ENCODE measurements at places on chromosomes 2 and 18. TPM values are rescaled to one million over a fixed set of nuclear protein-coding genes. Genes with fewer than 3 reads are reported as not detected.

The NFATC1 gene
- total RNA-seq: 42.9 TPM

The SERPINB12 gene
- total RNA-seq: not detected

The HAAO gene
- not detected for total RNA-seq

The OBSL1 gene
- total RNA-seq: not detected

GRCh38 chr2:150789376-150789905, 302.0 kb upstream of the RND3 start:
- no peak for DNase-seq
- H3K27ac ChIP-seq: no peak overlapping the region
- no peak overlapping the region for H3K4me3 ChIP-seq
- H3K27me3 ChIP-seq: no peaks in the 10 kb centered on the region
- no peaks in the 10 kb centered on the region for H3K36me3 ChIP-seq
- no peaks in the 10 kb centered on the region for H3K4me1 ChIP-seq

DNA sequence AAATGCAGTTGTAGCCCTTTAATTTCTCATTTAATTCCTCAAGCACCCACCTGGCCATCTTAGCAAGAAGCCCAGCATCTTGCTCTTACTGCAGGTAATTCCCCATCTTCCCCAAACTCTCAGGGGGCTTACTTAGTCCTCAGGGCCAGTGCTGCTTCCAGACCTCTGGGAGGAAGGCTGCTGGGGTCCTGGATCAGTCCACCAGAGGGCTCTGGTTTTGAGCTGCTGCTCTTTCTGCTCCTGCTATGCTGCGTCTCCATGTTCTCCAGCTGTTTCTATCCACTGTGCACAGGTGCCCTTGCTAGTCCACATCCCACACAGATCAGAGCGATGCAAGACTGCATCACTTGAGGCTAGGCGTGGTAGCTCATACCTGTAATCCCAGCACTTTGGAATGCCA, 34.5 kb upstream of the TMEM87B start:
- no peaks in the 10 kb centered on the region for H3K4me1 ChIP-seq
- H3K4me3 ChIP-seq: no peak overlapping the region
- no peaks in the 10 kb centered on the region for H3K27me3 ChIP-seq
- H3K36me3 ChIP-seq: no peaks in the 10 kb centered on the region
- H3K27ac ChIP-seq: no peak overlapping the region

- no peak overlapping the region for H3K27ac ChIP-seq
- no peaks in the 10 kb centered on the region for H3K4me1 ChIP-seq
- DNase-seq: no peak
- no peaks in the 10 kb centered on the region for H3K36me3 ChIP-seq
Observed at GRCh38 chr2:49167131-49167530, 12.8 kb upstream of the FSHR start.

GRCh38 chr18:59470561-59471121, 111.6 kb upstream of the LMAN1 start:
- no peak for DNase-seq
- no peaks in the 10 kb centered on the region for H3K4me1 ChIP-seq

DNA sequence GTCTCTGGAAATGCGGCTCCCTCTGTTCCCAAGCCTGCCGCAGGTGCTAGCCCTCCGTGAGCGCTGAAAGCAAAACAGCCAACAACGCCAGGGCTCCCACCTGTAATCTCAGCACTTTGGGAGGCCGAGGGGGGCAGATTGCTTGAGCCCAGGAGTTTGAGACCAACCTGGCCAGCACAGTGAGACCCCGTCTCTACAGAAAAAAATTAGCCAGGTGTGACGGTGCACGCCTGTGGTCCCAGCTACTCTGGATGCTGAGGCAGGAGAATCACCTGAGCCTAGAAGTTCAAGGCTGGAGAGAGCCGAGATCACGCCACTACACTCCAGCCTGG, 41.3 kb upstream of the PTMA start:
- no peak for DNase-seq
- H3K27me3 ChIP-seq: no peaks in the 10 kb centered on the region
- H3K4me1 ChIP-seq: peaks cover 78% of the 10 kb centered on the region
- no peaks in the 10 kb centered on the region for H3K36me3 ChIP-seq
- H3K27ac ChIP-seq: peak overlapping the region; percentile 100
- H3K4me3 ChIP-seq: peak overlapping the region; percentile 78

DNA sequence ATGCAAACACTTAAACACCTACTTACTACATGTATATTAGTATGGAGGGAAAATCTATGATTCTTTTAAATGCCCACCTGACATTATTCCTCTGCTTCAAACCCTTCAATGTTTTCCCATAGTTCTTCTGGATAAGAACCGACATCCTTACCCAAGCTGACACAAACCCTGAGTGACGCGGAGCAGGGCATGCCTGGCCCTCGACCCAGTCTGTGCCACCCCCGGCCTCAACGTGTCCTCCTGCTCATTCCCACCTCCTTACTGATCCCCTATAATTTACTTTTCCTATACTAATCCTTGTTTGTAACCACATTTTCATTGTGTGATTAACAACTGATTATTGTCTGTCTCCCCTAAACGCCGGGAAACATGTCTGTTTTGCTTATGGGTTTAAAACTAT, 17.5 kb downstream of the KIDINS220 start:
- no peaks in the 10 kb centered on the region for H3K4me1 ChIP-seq
- H3K4me3 ChIP-seq: no peak overlapping the region
- H3K27me3 ChIP-seq: no peaks in the 10 kb centered on the region
- H3K27ac ChIP-seq: no peak overlapping the region

DNA sequence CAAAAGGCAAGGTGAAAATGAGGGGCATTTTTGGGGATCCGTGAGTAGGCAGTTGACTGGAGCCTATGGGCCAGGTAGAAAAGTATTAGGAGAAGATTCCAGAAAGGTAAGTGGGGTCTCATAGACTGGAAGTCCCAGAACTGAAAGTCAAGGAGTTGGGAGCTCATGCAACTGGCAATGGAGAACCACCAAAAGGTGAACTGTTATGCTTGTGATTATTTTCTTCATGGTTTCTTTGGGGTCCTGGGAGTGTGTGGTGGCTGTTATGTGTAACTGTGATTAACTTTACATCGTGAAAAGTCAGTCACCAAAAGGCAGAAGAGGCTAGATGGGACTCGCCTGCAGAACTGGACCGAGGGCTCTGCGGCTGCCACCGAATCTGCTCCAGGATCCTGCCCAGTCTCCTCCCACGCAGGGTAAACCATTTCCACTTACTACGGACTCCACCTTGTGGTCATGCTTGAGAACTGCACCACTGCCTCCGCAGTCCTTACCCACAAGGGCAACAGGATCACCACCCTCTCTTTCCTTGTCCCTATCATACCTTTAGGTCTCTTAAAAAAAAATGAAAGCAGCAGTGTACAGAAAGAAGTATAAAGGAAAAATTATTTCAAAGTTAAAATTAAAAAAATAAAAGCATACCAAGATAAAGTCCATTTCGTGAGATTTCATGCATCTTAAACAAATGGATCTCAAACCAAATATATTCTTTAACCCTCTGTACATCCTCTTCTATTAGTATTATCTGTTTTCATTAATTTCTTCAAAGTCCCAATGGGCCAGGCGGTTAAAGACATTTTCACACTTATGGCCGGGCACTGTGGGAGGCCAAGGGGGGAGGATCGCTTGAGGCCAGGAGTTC, 15.6 kb upstream of the CEP68 start:
- no peak overlapping the region for H3K4me3 ChIP-seq
- no peaks in the 10 kb centered on the region for H3K27me3 ChIP-seq
- H3K36me3 ChIP-seq: peaks cover 28% of the 10 kb centered on the region
- peak overlapping the region; percentile 72 for H3K27ac ChIP-seq

DNA sequence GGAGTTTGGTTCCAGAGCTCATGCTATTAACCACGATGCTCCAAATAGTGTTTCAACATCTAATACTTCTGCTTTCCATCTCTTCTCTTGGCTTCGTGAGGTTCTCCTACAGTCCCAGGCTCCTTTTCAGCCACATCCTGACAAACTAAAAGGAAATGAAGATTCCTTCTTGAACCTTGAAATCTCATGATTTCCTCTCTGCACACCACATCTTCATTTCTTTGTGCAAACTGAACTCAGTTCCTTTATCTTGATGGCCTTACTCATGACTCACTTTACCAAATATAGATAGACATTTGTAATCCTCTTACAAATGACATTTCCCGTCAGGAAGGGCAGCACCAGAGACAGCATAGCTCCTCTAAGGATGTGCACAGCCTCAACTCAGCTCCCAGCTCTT, 50.0 kb upstream of the ITGA4 start:
- DNase-seq: no peak
- H3K4me3 ChIP-seq: no peak overlapping the region
- peaks cover 100% of the 10 kb centered on the region for H3K4me1 ChIP-seq
- H3K36me3 ChIP-seq: peaks cover 9% of the 10 kb centered on the region

- no peak for DNase-seq
- H3K27ac ChIP-seq: no peak overlapping the region
- H3K4me3 ChIP-seq: no peak overlapping the region
- no peaks in the 10 kb centered on the region for H3K36me3 ChIP-seq
- H3K4me1 ChIP-seq: no peaks in the 10 kb centered on the region
Observed at GRCh38 chr2:25617948-25618646, 55.3 kb downstream of the DTNB start.

DNA sequence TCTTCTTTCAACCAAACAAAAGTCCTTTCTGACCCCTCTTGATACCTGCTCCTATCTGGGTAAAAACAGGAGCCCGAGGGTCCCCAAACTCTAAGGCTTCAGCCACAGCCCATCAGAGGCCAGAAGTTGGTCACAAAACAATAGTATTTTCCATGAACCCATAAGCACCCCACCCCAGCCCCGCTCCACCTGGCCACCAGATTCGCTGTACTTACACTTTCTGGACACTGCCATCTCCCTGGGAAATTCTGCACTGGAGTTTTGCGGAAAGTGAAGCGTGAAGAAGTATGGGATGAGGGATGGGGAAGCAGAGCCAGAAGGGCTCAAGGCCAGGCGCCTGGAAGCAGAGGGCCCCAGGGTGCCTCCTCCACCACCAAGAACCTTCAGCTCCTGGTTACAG, 5.2 kb upstream of the RUFY4 start:
- no peak for DNase-seq
- no peaks in the 10 kb centered on the region for H3K4me1 ChIP-seq
- H3K36me3 ChIP-seq: no peaks in the 10 kb centered on the region
- H3K4me3 ChIP-seq: no peak overlapping the region
- H3K27me3 ChIP-seq: no peaks in the 10 kb centered on the region

DNA sequence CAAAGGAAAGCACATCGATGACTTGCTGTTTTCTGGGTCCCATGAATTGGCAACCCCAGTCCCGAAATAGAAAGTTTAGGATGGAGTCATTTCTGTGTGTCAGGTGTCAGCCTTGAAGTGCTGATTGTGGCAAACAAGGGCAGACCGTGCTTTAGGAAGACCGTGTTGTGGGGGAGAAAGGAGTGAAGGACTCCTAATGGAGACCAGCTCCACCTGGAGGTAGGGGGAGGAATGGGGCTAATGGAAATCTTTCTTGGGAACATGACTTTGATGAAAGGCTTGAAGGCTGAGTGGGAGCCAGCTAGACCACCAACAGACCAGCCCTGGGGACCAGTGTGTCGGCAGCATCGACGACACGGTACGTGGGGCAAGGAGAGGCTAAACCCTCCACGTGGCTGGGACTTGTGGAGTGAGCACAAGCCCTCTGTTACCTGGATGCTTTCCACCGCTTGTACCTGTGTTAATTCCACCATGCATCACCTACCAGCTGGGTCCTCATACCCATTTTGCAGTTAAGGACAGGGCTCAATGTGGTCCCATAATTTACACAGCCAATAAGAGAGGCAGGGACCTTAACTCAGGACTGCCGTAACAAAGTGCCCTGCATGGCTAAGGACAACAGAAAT, 104.2 kb downstream of the SH3BP4 start:
- DNase-seq: no peak
- H3K4me3 ChIP-seq: no peak overlapping the region
- no peaks in the 10 kb centered on the region for H3K36me3 ChIP-seq
- no peaks in the 10 kb centered on the region for H3K27me3 ChIP-seq
- H3K27ac ChIP-seq: no peak overlapping the region
